Activated T-cell treated with anti-CD3 and anti-CD28 coated beads, Interleukin-2, amount 50 U/mL, for 72 hours (primary cell): ENCODE measurements at places on chromosomes 3 and 15. TPM values are rescaled to one million over a fixed set of nuclear protein-coding genes. Genes with fewer than 3 reads are reported as not detected.

AHSG gene
- 0.14 TPM for total RNA-seq

PTX3 gene
- 0.65 TPM for total RNA-seq

FSIP1 gene
- 0.60 TPM for total RNA-seq

HIGD2B gene
- total RNA-seq: 0.30 TPM

TGM4 gene
- not detected for total RNA-seq

GOLGA6B gene
- total RNA-seq: 0.51 TPM

PRSS50 gene
- total RNA-seq: 0.09 TPM

MAPKAPK3 gene
- total RNA-seq: 116 TPM

RBM6 gene
- 57.4 TPM for total RNA-seq

CHL1 gene
- total RNA-seq: not detected

DRD3 gene
- not detected for total RNA-seq

SCN5A gene
- total RNA-seq: not detected

EXD1 gene
- total RNA-seq: not detected

GOLGA6L4 gene
- total RNA-seq: 0.99 TPM

FANCD2OS gene
- not detected for total RNA-seq

CPN2 gene
- not detected for total RNA-seq

MYL3 gene
- total RNA-seq: not detected

FBLN2 gene
- 0.49 TPM for total RNA-seq

C3orf38 gene
- total RNA-seq: 41.7 TPM

PIGZ gene
- 1.7 TPM for total RNA-seq

GOLGA6L7 gene
- not detected for total RNA-seq

RGMA gene
- total RNA-seq: 1.7 TPM

DUOXA2 gene
- not detected for total RNA-seq

RETNLB gene
- not detected for total RNA-seq

C2CD4B gene
- 0.24 TPM for total RNA-seq

CCDC39 gene
- not detected for total RNA-seq

WDR73 gene
- total RNA-seq: 16.7 TPM

PTPRG gene
- 0.31 TPM for total RNA-seq

GALNT15 gene
- not detected for total RNA-seq

BNC1 gene
- not detected for total RNA-seq

AADAC gene
- total RNA-seq: not detected

MEX3B gene
- 1.4 TPM for total RNA-seq

TICRR gene
- 23.4 TPM for total RNA-seq
